ENCODE measurements at places on chromosomes 5 and 9. TPM values are rescaled to one million over a fixed set of nuclear protein-coding genes. Genes with fewer than 3 reads are reported as not detected.

Gene ENHO
- not detected for total RNA-seq

Gene FBXO4
- 14.3 TPM for total RNA-seq

DNA sequence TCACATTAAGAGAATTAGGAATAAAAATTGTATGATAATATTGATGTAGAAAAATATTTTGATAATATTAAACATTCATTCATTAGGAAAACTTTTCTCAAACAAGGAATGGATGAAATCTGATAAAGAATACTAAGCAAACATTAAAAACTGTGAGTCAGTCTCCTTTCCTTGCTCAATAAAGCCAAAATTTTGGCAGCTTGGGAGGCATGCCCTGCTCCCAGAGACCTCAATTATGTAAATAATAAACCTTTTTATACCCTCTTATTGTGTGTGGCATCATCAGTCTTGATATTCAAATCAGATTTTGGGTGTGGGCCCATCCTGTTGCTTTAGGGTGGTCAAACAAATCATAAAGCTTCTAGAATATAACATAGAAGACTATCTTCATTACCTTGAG lies 36.6 kb upstream of the CCL21 start:
- no peaks in the 10 kb centered on the region for H3K4me1 ChIP-seq
- H3K27ac ChIP-seq, result no peak overlapping the region
- H3K27me3 ChIP-seq, result no peaks in the 10 kb centered on the region
- H3K4me3 ChIP-seq, result no peak overlapping the region
- no peak for DNase-seq
- no peaks in the 10 kb centered on the region for H3K36me3 ChIP-seq

- H3K27me3 ChIP-seq, result no peaks in the 10 kb centered on the region
- no peak overlapping the region for H3K4me3 ChIP-seq
- H3K4me1 ChIP-seq, result peaks cover 14% of the 10 kb centered on the region
- DNase-seq, result peak; percentile 37
- no peak overlapping the region for H3K27ac ChIP-seq
These were observed 3.6 kb upstream of the DPH7 start for GRCh38 chr9:137582286-137582860.

DNA sequence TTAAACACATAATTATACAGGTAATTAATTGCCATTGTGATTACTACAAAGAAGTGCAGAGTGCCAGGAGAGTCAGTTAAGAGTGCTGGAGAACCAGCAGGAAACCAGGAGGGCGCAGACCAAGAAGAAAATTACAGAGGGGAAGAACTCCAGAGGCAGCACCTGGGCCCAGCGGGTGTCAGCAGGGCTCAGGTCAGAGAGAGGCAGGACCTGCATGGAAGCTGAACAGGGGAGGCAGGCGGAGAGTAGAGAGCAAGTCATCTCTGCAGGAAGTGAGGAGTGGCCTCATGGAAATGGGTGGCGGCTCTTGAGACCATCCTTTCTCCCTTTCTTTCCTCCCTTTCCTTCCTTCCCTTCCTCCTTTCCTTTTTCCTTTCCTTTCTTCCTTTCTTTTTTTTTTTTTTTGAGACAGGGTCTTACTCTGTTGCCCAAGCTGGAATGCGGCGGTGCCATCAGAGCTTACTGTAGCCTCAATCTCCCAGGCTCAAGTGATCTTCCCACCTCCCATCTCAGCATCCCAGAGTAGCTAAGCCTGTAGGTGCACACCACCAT lies 4.0 kb upstream of the ZBTB34 start:
- no peak overlapping the region for H3K4me3 ChIP-seq
- peaks cover 23% of the 10 kb centered on the region for H3K4me1 ChIP-seq
- no peaks in the 10 kb centered on the region for H3K27me3 ChIP-seq
- H3K36me3 ChIP-seq, result no peaks in the 10 kb centered on the region

GRCh38 chr5:119943148-119943547 lies 313.8 kb downstream of the FAM170A start:
- H3K27me3 ChIP-seq, result no peaks in the 10 kb centered on the region
- no peaks in the 10 kb centered on the region for H3K4me1 ChIP-seq
- H3K36me3 ChIP-seq, result no peaks in the 10 kb centered on the region
- no peak overlapping the region for H3K4me3 ChIP-seq
- no peak for DNase-seq

All from body of pancreas (tissue), 4 donors.